Activated T-cell treated with anti-CD3 and anti-CD28 coated beads, Interleukin-2, amount 50 U/mL, for 72 hours (primary cell): ENCODE measurements at places on chromosomes 6 and 20. TPM values are rescaled to one million over a fixed set of nuclear protein-coding genes. Genes with fewer than 3 reads are reported as not detected.
A peak's percentile ranks its signal among the peaks of the same experiment; 100 is the strongest.

- no peaks in the 10 kb centered on the region for H3K36me3 ChIP-seq
- H3K27ac ChIP-seq, result no peak overlapping the region
- no peaks in the 10 kb centered on the region for H3K27me3 ChIP-seq
- no peak for DNase-seq
- no peak overlapping the region for H3K4me3 ChIP-seq
These were observed 450.8 kb downstream of the KHDRBS2 start for GRCh38 chr6:61835237-61835636.

- H3K4me3 ChIP-seq, result peak overlapping the region; percentile 76
- peaks cover 60% of the 10 kb centered on the region for H3K27me3 ChIP-seq
- DNase-seq, result no peak
- no peaks in the 10 kb centered on the region for H3K36me3 ChIP-seq
- H3K27ac ChIP-seq, result no peak overlapping the region
These were observed 148.7 kb downstream of the PRL start for GRCh38 chr6:22147921-22148776.

The RAD21L1 gene
- 0.21 TPM for total RNA-seq

- DNase-seq, result peak; percentile 33
- H3K4me3 ChIP-seq, result peak overlapping the region; percentile 9
- peak overlapping the region; percentile 40 for H3K27ac ChIP-seq
- H3K4me1 ChIP-seq, result peaks cover 45% of the 10 kb centered on the region
- H3K36me3 ChIP-seq, result no peaks in the 10 kb centered on the region
These were observed 35.4 kb upstream of the PIM1 start for GRCh38 chr6:37134396-37135191.

DNA sequence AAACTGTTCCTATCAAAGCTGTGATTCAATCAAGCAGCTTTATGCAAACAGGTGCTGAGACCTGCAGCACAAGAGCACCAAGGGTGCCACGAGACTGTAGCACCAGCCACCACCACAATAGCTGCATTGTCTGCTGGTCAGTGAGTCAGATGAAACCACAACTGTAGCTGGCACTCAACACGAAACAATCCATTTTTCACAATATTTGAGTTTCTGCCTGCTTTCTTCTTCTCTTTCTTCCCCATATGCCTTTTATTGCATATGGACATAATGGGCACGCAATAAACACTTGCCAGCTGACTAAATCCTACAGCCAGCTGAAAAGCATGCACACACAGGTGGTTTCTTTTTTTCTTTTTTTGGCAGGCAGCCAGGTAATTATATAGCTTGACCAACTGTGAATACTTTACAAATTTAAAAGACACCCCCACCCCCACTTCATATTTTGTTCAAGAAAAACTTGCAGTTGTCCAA is 16.6 kb downstream of the SLC2A12 start:
- H3K27me3 ChIP-seq, result no peaks in the 10 kb centered on the region
- no peak overlapping the region for H3K27ac ChIP-seq
- H3K4me1 ChIP-seq, result peaks cover 26% of the 10 kb centered on the region
- H3K4me3 ChIP-seq, result no peak overlapping the region

GRCh38 chr6:36678488-36679042 is at the start of gene CDKN1A:
CDKN1A (plus strand) TSS chr6:36678714; CDS start chr6:36684102, 5,388 bp downstream.
- peak within 1 kb of the TSS; percentile 87 for H3K4me3 ChIP-seq
- DNase-seq, result peak; percentile 85
- peak within 1 kb of the TSS; percentile 77 for H3K27ac ChIP-seq
- H3K4me1 ChIP-seq, result peaks cover 68% of the 10 kb centered on the region

The SMOC2 gene
- total RNA-seq, result not detected
